Activated CD4-positive, alpha-beta T cell treated with anti-CD3 and anti-CD28 coated beads for 36 hours (primary cell): ENCODE measurements at places on chromosomes 6 and 20. TPM values are rescaled to one million over a fixed set of nuclear protein-coding genes. Genes with fewer than 3 reads are reported as not detected.

DNA sequence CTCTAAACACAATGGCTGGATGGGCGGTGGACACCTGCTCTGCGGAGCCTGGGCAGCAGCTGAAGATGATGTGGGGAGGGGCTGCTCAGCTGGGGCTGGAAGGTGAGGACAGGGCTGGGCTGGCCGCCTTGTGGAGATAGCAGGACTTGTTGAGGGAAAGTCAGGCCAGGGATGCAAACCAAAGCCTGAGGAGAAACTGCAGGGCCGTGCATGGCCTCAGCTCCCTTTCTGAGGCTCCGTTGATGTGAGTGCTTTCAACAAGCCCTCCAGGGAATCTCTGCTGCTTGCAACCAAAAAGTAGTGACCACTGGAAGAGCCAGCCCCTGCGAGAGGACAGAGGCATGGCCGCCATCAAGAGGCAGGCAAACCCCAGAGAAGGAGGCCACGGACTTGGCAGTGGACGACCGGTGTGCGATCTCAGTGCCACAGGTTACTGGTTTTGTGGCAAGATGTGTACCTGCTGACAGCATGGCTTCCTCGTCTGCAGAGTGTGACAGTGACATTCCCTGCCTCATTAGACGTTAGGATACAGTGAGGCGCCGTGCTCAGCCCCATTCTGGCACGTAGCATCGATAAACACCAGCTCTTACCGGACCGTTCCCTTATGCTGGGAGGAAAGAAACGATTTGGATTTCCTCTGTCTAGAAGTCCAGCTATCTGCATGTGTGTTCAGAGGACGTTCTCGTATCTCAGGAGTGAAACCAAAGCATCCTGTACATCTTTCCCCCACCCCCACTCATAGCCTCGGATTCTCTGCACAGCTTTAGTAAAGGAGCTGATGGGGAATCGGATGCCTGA lies 37.9 kb downstream of the ERMARD start:
- no peak for DNase-seq

The MYO6 gene
- total RNA-seq, result 1.1 TPM

DNA sequence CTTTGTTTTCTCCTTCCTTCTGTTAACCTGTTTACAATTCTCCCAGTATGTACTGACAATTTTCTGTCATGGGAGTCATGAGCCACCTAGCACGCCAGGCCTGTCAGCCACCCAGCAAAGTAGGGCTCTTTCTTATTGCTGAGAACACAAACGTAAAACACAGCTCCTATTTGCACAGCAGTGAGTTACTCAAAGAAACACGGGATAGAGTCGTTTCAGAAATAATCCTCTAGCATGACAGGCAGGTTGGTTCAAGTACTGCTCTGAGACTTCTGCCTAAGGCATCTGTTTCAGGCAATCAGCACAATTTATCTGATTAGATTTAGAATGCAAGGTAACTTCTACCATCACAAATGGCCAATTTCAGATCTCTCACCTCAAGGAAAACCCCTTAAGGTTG lies 88.8 kb downstream of the CD24 start:
- no peak for DNase-seq

DNA sequence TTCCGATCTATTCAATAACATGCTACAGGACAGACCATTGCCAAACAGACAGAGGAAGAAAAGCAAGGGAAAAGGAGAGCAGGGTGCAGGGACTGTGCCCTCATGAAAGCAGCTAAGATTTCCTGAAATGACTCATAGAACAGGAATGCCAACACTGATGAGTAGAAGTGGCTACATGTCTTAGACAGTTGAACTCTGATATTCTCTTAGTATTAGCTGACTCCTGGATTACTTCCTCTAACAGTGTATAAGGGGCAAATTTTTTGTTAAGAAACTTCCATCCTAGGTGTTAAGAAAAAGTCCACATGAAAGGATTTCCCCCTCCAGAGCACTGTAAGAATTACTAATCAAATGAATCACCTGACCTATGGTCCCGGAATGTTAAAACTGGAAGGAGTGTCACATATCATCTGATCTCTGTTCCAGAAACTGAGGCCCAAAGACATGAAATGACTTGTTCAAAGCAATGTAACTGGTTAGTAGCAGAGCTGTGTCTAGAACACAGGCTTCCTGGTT lies 224.9 kb downstream of the IBTK start:
- DNase-seq, result no peak

The BHLHE23 gene
- total RNA-seq, result not detected

GRCh38 chr6:47653706-47654105 lies 44.7 kb upstream of the ADGRF4 start:
- DNase-seq, result no peak

DNA sequence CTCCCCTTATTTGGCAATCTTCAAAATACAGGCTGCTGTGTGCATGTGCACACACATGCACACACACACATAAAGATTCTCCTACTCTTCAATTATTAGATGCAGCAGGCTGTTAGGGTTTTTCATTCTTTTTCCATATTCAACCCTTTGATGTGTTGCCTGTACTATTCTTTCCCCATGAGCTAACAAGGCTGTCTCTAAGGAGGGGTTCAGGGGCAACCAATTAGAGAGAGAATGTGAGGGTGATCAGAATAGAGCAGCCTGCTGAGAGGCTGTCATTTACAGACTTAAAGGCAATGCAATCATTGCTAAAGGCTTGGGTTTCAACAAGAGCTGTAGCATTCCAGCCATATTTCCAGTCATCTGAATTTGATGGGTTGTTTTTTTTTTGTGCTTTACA lies 467.4 kb upstream of the ID4 start:
- no peak for DNase-seq

The TAF4 gene
- 27.1 TPM for total RNA-seq

- DNase-seq, result peak; percentile 20
These were observed 204.2 kb downstream of the BCAS1 start for GRCh38 chr20:53865901-53866793.
